ENCODE measurements at places on chromosomes 6 and 20.

GRCh38 chr20:50350510-50351249 lies 159.5 kb upstream of the PTPN1 start:
- H3K4me3 ChIP-seq = no peak overlapping the region
- H3K27ac ChIP-seq = no peak overlapping the region
- DNase-seq = no peak

DNA sequence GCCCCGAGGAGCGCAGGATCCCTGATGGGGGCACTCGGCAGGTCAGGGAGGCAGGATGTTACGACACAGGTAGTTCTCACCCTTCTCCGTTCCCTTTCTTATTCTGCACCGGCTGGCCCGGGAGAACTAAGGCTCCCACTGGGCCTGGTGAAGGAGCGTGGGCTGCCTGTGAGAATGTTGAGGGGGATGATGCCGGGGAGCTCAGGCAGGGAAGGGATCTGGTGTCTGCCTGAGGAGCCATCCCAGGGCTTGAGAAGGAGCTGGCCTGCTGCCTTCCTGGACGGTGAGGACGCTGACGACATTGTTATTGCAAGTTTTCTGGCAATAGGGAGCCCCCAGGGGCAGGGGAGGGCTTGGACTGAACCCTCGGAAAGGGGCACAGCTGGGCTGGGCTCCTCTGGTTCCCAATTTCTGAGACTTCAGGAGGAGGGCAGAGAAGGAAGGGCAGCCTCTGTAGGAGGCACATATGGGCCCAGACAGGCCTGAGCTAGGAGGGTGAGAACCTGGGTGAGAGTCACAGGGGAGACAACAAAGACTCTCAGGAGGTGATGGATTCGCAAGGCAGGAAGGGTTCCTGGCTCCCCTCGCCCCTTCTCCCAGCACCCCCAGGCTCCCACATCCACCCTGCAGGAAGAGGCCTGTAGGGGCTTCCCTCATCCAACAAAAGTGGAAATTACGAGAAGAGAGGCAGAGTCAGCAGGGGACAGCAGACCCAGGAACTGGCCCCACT lies 32.8 kb downstream of the CYP21A2 start:
- peak overlapping the region; percentile 21 for H3K27ac ChIP-seq
- H3K36me3 ChIP-seq = no peaks in the 10 kb centered on the region
- H3K27me3 ChIP-seq = no peaks in the 10 kb centered on the region
- H3K4me3 ChIP-seq = no peak overlapping the region

GRCh38 chr6:34386316-34387137 lies 5.9 kb downstream of the NUDT3 start:
- H3K4me1 ChIP-seq = peaks cover 34% of the 10 kb centered on the region
- no peak for DNase-seq
- no peaks in the 10 kb centered on the region for H3K27me3 ChIP-seq
- H3K27ac ChIP-seq = no peak overlapping the region
- no peak overlapping the region for H3K4me3 ChIP-seq

- DNase-seq = no peak
- H3K4me1 ChIP-seq = no peaks in the 10 kb centered on the region
- no peak overlapping the region for H3K27ac ChIP-seq
- peaks cover 55% of the 10 kb centered on the region for H3K27me3 ChIP-seq
- no peaks in the 10 kb centered on the region for H3K36me3 ChIP-seq
Measured at GRCh38 chr6:150029749-150030148, 4.4 kb upstream of the RAET1L start.

GRCh38 chr6:157056275-157056674 lies 267.0 kb downstream of the TMEM242 start:
- H3K4me1 ChIP-seq = peaks cover 24% of the 10 kb centered on the region
- H3K4me3 ChIP-seq = no peak overlapping the region
- no peak for DNase-seq
- H3K27me3 ChIP-seq = no peaks in the 10 kb centered on the region
- peaks cover 12% of the 10 kb centered on the region for H3K36me3 ChIP-seq

- no peak for DNase-seq
- H3K27ac ChIP-seq = peak overlapping the region; percentile 62
- H3K4me1 ChIP-seq = peaks cover 41% of the 10 kb centered on the region
- peaks cover 6% of the 10 kb centered on the region for H3K27me3 ChIP-seq
Measured at GRCh38 chr20:32577657-32578056, 7.5 kb downstream of the NOL4L start.

- no peaks in the 10 kb centered on the region for H3K36me3 ChIP-seq
- no peak overlapping the region for H3K4me3 ChIP-seq
- no peak overlapping the region for H3K27ac ChIP-seq
- H3K4me1 ChIP-seq = peaks cover 12% of the 10 kb centered on the region
Measured at GRCh38 chr6:111580826-111581505, 24.7 kb downstream of the TRAF3IP2 start.

- H3K27me3 ChIP-seq = peaks cover 5% of the 10 kb centered on the region
- no peak overlapping the region for H3K27ac ChIP-seq
- H3K4me1 ChIP-seq = no peaks in the 10 kb centered on the region
- H3K36me3 ChIP-seq = no peaks in the 10 kb centered on the region
- no peak overlapping the region for H3K4me3 ChIP-seq
Measured at GRCh38 chr6:64983089-64983488, 723.9 kb downstream of the EYS start.

DNA sequence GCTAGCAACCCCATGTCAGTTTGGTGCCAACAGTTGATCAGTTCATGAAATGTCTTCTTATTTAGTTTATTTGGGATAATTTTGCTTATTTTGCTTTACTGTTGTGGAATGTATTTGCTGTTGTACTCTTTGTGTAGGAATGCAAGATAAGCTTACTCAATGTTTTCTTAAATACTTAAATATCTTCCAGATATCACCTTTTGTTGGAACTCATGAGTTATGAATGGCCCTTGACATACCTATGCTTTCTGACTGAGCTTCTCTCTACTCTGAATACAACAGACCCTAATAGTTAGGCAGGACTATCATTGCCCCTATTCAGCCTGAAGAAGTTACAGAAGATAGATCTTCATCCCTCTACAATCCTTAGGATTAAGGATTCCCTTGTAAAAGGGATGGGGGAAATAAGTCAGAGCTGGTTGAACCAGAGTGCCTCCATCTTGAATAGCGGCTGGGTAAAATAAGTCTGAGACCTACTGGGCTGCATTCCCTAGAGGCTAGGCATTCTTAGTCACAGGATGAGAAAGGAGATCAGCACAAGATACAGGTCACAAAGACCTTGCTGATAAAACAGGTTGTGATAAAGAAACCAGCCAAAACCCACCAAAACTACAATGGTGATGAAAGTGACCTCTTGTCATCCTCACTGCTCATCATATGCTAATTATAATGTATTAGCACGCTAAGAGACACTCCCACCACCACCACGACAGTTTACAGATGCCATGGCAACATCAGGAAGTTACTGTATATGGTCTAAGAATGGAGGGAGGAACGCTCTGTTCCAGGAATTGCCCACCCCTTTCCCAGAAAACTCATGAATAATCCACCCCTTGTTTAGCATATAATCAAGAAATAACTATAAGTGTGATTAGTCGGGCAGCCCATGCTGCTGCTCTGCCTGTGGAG lies 196.9 kb downstream of the AKAP7 start:
- H3K36me3 ChIP-seq = no peaks in the 10 kb centered on the region
- H3K4me1 ChIP-seq = peaks cover 8% of the 10 kb centered on the region
- no peaks in the 10 kb centered on the region for H3K27me3 ChIP-seq
- DNase-seq = no peak
- H3K4me3 ChIP-seq = no peak overlapping the region
- no peak overlapping the region for H3K27ac ChIP-seq

DNA sequence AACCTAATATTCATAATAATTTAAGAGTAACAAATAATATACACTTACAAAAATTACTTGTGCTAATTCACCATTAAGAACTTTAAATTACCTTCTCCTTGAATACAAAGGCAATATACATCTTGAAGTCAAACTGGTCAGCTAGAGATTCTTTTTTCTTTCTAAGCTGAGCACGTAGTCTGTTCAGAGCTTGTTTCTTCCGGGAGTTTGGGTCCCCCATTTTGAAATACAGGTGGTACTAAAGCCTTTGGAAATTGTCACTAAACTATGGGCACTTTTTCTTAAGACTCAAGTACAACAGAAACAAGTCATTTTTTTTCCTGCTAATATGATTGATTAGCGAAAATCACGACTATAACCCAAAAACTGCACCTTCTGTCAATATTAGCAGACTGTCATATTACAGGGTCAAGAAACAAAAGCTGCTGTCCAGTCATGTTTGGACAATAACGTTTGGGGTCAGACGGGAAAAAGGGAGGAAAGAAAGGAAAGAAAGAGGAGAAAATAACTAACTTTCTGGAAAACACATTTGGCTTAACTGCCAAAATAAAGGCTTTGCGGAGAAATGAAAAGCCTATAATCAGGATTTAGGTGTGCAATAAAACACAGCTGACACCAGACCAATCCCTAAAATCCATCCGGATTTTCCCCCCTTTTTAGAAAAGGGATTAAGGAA lies 367 bp downstream of the C6orf62 start:
- H3K4me1 ChIP-seq = peaks cover 48% of the 10 kb centered on the region
- DNase-seq = no peak
- peak overlapping the region; percentile 88 for H3K27ac ChIP-seq
- H3K4me3 ChIP-seq = peak overlapping the region; percentile 91
